GM23248 (cell line): ENCODE measurements at places on chromosomes 2 and 18. TPM values are rescaled to one million over a fixed set of nuclear protein-coding genes. Genes with fewer than 3 reads are reported as not detected.

- DNase-seq: peak; percentile 62
Measured at GRCh38 chr18:6994771-6995430, 122.7 kb downstream of the LAMA1 start.

ITPRIPL1 gene
- 0.25 and 0.32 TPM in 2 replicates for total RNA-seq

PLEKHH2 gene
- 1.6 and 2.2 TPM in 2 replicates for total RNA-seq

TWIST2 gene
- total RNA-seq: 467 and 544 TPM in 2 replicates

ASPRV1 gene
- under 0.01 and 0.86 TPM in 2 replicates for total RNA-seq

MYOM1 gene
- total RNA-seq: 0.65 TPM in 1 of 2 replicates, not detected in the other
